ENCODE measurements at places on chromosomes 1 and 21. TPM values are rescaled to one million over a fixed set of nuclear protein-coding genes. Genes with fewer than 3 reads are reported as not detected.

Gene NUP210L
- 0.04 TPM for total RNA-seq

Gene NEK2
- 48.8 TPM for total RNA-seq

Gene MSH4
- 0.59 TPM for total RNA-seq

Gene S100A9
- total RNA-seq: not detected

DNA sequence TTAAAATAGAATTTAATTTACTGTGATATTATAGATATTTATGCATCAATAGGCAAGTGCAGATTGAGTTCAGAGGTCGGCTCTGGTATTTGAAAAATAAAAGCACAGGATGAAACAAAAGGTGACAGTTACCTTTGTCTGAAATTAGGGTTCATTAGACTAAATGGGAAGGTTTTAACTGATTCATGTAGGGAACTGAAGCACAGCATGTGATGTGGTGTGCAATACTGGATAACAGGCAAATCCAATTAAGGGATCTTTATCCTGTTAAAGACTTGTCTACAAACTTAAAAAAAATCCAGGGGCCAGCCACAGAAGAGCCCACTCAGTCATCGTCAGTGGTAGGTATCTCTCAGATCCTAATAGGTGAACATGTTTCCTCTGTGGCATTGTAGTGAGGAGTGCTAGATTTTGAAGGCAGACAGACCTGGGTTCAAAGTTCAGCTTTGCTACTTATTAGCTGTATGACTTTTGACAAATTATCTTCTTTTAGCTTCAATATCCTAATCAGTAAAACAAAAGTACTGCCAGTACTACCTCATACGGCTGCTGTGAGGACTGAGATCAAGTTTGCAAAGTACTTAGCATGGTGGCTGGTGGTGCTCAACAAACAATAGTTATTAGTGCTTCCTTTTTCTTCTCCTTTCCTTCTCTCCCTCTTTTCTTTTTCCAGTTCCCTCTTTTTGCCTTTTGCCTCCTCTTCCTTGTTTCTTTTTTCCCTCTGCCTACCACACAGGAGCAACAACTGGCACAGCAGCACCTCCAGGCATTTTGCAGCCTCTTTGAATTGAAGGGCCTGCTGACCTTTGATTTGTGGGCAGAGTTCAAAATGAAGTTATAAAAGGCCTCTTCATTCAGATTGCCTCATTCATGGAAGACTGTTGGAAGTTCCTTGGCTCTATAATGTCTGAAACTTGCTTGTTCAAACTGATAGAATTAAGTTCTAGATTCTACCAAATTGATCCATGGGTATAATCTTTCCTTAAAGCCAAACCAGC, 44.9 kb upstream of the FOXD3 start:
- no peaks in the 10 kb centered on the region for H3K36me3 ChIP-seq
- H3K27me3 ChIP-seq: no peaks in the 10 kb centered on the region
- DNase-seq: peak; percentile 48
- H3K4me3 ChIP-seq: no peak overlapping the region
- peaks cover 25% of the 10 kb centered on the region for H3K4me1 ChIP-seq
- H3K27ac ChIP-seq: no peak overlapping the region

DNA sequence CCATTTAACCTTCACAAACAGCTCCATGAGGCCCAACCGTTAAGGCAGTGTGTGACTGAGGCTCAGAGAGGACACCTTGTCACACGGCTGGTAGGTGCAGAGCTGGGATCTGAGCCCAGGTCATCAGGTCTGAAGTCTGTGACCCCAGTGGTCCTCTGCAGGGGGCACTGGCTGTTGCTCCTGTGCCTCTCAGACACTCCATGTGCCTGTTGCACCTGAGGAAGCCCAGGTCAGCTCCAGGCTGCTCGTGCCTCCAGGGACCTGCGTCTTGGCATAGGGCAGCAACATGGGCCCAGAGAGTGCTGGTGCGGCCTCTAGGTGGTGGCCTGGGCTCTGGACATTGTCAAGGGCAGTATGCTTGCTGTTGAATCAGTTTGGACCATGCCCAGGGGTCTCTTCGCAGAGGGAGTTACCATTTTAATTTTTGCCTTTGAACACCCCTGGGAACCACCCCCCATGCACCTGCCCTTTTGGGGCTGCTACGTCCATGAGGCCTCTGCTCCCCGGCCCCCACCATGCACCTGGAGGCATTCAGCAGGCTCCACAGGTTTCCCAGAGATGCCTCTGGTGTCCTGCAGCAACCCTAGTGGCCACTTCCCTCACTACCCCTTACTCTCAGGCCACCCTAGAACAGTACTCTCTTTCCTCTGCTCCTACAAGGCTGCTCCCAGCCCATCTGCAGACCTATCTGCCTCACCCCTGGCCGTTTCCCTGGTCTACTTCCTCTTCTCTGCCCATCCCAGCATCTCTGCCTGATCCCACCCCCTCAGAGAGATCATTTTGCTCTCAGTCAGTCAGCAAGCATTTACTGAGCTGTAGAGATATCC, 25.2 kb upstream of the EPS8L3 start:
- no peak overlapping the region for H3K4me3 ChIP-seq
- no peaks in the 10 kb centered on the region for H3K27me3 ChIP-seq
- H3K4me1 ChIP-seq: peaks cover 31% of the 10 kb centered on the region
- DNase-seq: no peak
- H3K36me3 ChIP-seq: no peaks in the 10 kb centered on the region
- H3K27ac ChIP-seq: no peak overlapping the region

DNA sequence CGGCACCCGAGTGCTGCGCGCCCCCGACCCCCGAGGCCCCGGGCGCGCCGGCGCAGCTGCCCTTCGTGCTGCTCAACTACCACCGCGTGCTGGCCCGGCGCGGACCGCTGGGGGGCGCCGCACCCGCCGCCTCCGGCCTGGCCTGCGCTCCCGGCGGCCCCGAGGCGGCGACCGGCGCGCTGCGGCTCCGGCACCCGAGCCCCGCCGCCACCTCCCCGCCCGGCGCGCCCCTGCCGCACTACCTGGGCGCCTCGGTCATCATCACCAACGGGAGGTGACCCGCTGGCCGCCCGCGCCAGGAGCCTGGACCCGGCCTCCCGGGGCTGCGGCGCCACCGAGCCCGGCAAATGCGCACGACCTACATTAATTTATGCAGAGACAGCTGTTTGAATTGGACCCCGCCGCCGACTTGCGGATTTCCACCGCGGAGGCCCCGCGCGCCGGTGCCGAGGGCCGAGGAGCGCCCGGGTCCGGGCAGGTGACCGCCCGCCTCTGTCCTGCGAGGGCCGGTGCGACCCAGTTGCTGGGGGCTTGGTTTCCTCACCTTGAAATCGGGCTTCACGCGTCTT, 49.0 kb downstream of the SIM2 start:
- H3K4me3 ChIP-seq: no peak overlapping the region
- no peaks in the 10 kb centered on the region for H3K27me3 ChIP-seq

GRCh38 chr1:209480345-209480744, 103.2 kb upstream of the CAMK1G start:
- H3K27me3 ChIP-seq: no peaks in the 10 kb centered on the region
- H3K27ac ChIP-seq: no peak overlapping the region
- no peak overlapping the region for H3K4me3 ChIP-seq
- no peaks in the 10 kb centered on the region for H3K4me1 ChIP-seq
- no peaks in the 10 kb centered on the region for H3K36me3 ChIP-seq
